Activated effector memory CD4-positive, alpha-beta T cell treated with anti-CD3 and anti-CD28 coated beads, Interleukin-2, amount 50 U/mL, for 16 hours (primary cell): ENCODE measurements at places on chromosomes 1 and 21.

DNA sequence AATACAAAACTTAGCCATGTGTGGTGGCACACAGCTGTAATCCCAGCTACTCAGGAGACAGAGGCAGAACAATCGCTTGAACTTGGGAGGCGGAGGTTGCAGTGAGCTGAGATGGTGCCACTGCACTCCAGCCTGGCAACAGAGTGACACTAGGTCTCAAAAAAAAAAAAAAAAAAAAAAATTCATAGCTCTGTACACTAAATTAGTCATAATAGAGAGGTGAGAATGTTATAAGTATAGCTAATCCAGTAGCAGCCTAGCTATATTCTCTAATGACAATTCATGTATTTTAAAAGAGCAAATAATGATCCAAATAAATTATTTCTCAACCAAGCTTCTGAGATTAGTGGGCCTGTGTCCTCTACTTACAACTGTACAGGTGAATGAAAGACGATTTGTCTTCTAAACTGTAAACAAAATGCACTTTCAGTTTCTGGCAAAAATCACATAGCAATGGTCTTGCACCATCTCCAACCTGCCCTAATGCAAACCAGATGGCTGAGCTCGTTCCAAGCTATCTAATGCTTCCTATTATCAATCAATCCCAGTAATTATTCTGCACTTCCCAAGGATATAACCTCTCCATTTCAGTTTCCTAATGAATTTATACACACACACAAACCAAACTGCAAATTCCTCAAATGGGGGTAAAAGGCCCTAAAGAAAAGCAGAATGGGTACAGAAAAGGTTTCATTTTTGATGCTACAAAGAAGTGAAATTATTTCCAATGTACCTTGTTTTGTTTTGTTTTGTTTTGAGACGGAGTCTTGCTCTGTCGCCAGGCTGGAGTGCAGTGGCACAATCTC, 56.5 kb downstream of the GATAD2B start:
- no peak for DNase-seq

GRCh38 chr21:34072145-34073031, 990 bp upstream of the MRPS6 start:
- no peak for DNase-seq

DNA sequence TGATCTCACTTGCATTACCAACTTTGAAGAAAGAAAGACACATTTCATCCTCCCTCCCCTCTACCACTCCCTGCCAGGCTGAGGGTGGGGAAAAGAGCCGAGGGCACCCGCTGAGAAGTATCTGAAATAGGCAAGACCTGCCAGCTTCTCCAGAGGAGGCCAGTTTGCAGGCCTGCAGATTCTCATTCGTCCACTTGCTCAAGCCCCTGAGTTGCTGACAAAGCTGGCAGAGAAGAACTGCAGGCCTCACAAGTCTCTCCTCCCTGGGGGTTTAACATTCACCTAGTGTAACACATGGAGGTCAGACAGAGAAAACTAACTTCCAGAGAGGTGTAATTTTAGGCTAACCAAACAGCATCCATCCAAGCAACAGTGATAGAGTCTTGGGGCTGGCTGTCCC, 376.4 kb downstream of the HHAT start:
- no peak for DNase-seq

DNA sequence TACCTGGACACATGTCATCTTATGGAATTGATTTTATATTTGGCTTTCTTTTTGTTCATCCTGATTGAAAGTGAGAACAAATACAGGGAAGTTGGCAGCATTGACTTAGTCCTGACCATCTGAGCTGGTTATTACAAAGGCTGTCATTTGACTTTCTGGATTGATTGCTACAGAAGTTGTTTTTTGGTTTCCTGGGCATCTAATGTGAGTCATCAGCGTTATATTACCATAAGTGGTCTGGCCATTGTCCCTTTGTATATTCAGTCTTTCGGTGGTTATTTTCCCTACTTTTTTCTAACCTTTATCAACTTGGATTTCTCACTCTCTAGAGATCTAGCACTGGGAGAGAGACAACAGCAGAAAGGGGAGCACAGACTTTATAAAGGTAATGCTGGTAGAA, 1646.5 kb downstream of the MRPL39 start:
- DNase-seq: no peak

DNA sequence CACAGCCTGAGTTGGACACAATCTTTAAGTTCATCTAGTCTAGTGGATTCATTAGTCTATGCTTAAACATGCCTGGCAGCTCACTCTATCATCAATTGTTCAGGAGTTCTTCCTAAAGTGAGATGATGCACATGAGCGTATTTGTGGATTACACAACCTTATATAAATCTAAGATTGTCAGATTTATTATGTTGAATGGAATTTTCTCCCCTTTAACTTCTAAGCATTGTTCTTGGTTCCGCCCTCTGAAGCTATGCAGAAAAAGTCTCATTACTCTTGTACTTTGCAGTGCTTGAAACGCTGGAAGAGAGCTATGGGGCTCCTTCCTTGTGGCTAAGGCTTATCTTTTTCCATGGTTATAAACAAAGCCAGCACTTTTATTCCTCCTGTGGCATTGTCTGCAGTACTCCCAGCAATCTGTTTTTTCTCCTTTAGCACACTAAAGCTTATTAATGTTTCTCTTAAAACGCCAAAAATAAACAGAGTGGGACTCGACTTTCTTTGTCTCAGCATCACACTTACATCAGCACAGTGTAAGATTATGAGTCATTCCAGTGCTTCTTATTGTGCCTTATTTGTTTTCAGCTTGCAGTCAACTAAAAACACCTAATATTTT, 316.8 kb upstream of the CAMK1G start:
- DNase-seq: no peak

GRCh38 chr1:6996371-6996770, 211.1 kb downstream of the CAMTA1 start:
- DNase-seq: no peak

DNA sequence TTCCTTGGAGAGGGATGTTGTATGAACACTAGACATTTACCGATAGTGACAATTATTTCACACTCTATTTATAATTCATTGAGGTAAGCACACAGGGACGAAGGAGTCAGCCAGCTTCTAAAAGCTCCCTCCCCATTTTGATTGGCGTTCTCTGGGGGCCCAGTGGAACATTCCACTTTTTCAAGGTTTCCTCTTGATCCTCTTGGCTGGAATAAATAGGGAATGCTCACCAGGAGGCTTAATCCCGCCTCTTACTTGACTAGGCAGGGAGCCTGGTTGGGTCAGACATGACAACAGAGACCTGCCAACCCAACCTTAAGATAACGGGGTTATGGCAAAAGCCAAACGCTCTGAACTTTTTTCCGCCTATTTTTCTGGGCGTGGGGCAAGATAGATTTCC, 974 bp downstream of the ACTN2 start:
- DNase-seq: no peak
